ENCODE measurements at places on chromosomes 13 and 19. TPM values are rescaled to one million over a fixed set of nuclear protein-coding genes. Genes with fewer than 3 reads are reported as not detected.

- no peak for DNase-seq
Observed at GRCh38 chr19:12665281-12665573, 1.3 kb downstream of the MAN2B1 start.

DNA sequence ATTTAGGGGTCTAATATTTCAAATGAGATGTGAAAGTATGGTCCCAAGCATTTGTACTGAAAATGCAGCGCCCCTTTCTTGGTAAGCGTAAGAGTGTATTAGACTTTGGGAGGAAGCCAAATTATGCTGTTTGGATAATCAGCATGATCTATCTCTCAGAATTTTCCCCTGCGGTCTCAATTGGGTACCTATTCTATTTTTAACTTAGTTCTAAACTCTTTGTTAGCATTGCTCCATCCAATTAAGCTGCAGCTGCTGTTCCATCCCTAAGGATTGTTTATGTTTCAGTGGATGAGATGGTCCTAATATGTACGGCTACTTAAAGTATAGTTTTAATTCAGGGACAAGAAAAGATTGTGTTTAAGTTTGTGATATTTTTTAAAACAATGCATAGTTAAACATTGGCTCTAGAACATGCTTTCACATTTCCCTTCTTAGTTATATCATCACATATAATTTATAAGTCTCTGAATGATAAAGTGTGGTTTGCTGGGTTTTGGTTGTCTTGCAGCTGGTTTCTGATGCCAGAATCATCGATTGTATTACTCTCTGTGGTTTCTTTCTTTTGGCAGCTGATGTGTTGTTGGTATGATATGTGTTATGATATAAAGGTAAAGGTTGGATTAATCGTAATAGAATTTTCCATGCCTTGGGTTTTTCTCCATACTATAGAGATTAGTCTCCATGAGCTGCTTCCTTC, 15.0 kb downstream of the POLR1D start:
- no peak for DNase-seq

- DNase-seq: peak; percentile 46
Observed at GRCh38 chr13:73171926-73172325, 113.1 kb downstream of the KLF5 start.

DNA sequence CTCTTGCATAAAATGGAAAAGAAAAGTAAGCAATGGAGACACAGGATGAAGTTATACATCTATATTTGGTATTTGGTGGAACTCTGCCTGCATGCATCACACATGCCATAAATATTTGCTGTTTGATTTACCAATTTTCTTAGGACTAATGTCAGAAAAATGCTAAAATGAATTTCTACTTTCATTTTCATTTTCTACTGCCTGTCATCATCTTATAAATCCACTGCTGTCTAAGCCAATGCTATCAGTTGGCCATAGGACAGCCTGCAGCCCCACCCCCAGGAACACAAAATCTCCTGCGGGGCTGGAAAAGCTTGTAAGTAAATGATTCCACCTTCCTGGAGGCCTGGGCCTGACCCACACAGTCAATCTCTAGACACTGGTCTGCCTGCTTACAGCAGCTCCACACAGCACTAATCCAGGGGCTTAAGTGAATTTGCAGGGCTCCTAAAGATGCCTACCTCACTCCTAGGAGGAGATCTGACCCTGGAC, 122.0 kb downstream of the ENOX1 start:
- DNase-seq: peak; percentile 59

- DNase-seq: peak; percentile 24
Observed at GRCh38 chr13:99312493-99312883, 5.3 kb upstream of the GPR183 start.

DNA sequence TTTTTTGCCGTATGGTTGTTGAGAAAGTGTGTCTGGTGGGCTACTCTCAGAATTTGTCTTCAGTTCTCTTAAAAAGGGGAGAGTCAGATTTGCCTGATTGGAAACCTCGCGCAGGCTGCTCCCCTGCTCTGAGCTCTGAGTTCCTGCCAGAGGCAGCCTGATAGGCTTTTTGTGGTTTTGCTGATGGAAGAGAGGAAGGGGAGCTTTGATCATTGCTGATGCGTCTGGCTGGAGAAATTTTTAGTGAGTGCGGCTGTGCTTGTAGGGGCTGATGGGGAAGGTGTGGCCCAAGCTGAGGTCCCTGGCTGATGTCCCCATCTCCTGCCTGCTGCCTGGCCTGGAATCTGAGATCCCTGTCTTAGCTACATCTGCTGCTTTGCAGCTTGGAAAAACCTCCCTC, 2.8 kb downstream of the CHST8 start:
- no peak for DNase-seq

DNA sequence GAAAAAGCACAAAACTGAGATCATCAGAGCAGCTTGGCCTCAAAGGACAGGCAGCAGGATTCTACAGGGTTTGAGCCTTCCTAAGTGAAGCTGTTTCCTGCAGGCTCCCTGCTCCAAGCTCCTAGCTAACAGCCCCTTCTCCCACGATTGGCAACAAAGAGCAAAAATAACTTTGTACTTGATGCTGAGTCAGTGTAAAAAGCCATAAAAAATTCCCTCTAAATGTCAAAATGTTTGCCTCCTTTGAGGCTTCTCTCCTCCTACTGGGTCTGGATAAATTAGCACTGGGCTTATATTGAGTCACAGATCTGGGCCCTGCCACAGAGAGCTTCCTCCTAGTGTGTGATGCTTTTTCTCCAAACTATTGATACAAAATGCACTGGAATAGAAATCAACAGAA, 153.3 kb downstream of the TNFRSF19 start:
- DNase-seq: no peak

GRCh38 chr13:33205804-33206221, 79.7 kb downstream of the STARD13 start:
- no peak for DNase-seq

DNA sequence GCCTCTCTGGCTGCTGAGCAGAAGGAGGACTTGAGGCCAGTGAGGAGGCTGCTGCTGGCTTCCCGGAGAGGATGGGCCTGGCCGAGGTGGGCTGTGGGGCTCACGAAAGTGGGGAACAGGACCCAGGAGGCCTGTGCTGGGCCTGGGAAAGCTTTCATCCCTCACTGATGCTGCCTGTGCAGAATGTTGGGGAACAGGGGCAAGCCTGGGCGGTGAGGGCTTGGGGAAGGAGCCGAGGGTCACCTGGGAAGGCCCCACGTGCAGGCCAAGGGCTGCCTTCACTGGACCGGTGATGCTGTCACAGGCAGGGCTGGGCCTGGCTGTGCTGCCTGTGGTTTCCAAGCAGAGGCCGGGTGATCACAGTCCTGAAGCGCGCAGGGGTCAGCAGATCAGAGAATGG, 9.4 kb downstream of the AP1M1 start:
- no peak for DNase-seq

DNA sequence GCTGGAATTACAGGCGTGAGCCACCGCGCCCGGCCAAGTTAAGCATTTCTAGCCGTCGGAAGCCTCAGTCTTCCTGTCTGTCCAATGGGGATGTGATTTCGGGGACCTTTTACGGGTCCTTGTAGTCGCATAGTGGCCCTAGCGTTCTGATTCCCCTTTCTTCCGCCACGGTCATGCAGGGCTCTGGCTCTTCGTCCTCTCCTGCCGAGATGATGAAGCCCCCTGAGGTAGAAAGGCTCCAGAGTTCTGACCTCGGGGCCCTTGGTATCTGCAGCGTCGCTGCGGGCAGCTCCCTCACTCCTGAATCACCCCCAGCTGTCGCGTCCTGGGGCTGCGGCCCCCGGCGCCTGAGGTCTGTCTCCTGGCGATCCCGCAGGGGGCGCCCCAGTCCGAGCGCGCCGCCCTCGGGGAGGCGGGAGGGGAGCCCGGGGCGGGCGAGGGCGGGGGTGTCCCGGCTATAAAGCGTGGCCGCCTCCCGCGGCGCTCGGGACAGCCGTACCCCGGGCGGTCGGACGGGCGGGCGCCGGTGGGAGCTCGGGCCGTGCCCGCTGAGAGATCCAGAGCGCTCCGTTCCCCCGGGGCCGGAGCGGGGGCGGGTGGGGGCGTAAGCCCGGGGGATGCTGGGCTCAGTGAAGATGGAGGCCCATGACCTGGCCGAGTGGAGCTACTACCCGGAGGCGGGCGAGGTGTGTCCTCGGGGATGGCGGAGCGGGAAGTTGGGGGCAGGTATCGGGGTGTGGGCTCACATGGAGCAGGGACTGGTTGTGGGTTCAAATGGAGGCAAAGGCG, at the start of gene FOXA3:
FOXA3 (plus strand) TSS at position 487 of the 789 bp plus-strand sequence; CDS start at position 618, 131 bp downstream.
- peak; percentile 89 for DNase-seq

- peak; percentile 96 for DNase-seq
Observed at GRCh38 chr19:21835810-21836444, at the start of gene ZNF43. ZNF43 (minus strand) TSS chr19:21836182; CDS start chr19:21836038, 144 bp downstream.

DNA sequence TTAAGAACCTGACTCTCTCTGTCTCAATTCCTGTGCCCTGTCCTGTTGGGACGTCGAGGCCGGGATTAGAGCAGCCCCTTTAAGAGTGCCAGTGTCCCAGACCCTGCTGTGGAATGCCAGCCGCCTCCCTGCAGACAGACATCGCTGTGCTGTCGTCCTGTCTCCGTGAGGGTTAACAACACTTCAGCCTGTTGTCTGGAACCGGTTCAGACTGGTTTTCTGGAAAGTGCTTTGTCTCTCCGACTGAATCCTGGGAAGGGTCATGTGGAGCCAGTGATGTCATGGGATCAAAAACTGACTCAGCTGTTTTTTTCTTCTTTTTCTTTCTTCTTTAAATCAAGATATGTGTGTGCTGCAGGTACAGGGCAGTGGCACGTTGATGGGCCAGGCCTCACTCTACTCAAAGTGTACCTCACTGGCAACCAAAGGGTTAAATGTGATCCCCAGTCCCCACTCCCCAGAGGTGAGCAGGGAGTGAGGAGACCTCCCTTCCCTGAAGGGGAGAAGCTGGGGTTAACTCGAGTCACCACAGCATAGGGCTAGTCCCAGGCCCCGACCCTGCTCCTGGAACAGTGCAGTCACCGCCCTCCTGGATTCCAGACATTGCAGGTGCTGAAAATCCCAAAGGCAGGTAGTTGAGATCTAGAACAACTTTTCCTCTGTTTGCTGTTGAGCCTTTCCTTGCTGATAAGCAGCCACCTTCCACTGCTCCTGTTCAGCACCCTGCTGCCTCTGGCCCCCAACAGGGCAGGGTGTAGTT, 50.8 kb downstream of the TSSK6 start:
- peak; percentile 90 for DNase-seq

Gene HMG20B
- 82.3 TPM for polyA plus RNA-seq

DNA sequence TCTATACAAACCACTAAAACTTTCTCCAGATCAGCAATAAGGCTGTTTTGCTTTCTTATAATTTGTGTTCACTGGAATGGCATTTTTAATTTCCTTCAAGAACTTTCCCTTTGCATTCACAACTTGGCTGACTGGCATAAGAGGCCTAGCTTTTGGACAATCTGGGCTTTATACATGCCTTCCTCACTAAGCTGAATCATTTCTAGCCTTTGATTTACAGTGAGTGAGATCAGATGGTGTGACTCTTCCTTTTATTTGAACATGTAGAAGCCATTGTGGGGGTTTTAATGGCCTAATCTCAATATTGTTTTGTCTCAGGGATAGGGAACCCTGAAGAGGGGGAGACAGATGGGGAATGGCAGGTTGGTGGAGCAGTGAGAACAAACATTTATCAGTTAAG, 82.7 kb downstream of the FOXO1 start:
- DNase-seq: no peak

Gene FLT1
- 30.2 TPM for polyA plus RNA-seq

- DNase-seq: no peak
Observed at GRCh38 chr13:91346062-91346461, 1.4 kb upstream of the MIR17HG start.

DNA sequence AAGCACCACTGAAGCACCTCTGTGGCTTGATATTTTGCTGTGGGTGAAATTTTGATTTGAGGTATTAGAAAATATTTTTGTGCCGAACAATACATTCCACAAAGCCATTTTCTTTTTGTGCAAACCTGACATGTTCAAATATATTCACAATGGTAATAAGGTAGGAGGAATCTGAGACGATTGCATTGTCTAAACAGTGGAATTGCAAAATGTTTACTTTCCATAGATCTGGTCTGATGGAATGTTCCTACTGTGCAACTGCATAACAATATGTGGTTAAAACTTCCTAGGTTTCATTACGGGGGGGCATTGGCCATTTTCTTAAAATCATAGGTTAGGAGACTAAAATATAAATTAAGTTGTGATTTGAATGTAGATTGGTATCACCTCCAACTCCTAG, 42.7 kb upstream of the AKAP11 start:
- DNase-seq: no peak

Gene TGFBR3L
- polyA plus RNA-seq: 8.5 TPM

GRCh38 chr19:38308006-38308766, 4.1 kb downstream of the C19orf33 start:
- DNase-seq: no peak

Gene OR4F17
- not detected for polyA plus RNA-seq

- peak; percentile 32 for DNase-seq
Observed at GRCh38 chr13:69565334-69565733, 542.3 kb upstream of the ATXN8OS start.

DNA sequence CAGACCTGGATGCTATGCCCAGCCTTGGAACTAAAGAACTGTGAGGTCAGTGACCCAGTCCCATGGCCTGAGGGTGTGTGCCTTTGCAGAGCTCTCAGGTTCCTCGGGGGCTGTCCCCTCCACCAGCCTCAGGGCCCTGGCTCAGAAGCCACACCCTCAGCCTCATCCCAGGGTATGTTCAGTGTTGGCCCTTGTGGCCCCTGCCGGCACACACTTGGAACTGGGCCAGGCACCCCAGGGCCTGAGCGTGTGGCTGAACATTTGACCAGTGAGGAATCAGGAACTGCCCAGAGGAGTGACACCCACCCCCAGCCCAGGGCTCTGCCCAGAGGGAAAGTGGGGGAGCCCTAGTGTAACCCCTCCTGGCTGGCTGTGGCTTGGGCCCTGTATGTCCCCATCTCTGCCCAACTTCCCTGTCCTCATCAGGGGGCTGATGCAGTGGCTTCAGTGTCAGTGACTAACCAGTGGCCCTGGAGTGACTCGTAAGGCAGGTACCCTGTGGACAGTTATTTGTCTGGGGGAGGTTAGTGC, 10.0 kb downstream of the NKPD1 start:
- no peak for DNase-seq

Gene PSG1
- not detected for polyA plus RNA-seq

Gene ACER1
- not detected for polyA plus RNA-seq

DNA sequence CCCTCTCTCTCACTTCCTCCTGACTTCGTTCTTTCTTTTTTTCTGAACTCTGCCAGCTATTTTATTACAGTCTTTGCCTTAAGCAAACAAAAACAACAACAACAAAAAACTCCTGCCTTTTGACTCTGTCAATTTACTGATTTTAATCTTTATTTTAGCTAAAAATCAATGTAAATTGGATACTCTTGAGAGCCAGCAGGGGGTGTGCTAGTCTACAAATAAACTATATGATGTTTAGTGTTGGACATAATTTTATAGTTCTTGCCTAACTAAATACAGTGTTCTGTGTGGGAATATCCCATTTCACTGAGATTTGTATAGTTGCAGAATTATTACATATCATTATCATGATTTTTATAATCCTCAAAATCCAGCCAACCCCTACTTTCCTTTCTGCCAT, 1199.9 kb upstream of the SPRY2 start:
- peak; percentile 45 for DNase-seq

GRCh38 chr13:99269627-99270241, 11.6 kb upstream of the GPR18 start:
- DNase-seq: peak; percentile 59

DNA sequence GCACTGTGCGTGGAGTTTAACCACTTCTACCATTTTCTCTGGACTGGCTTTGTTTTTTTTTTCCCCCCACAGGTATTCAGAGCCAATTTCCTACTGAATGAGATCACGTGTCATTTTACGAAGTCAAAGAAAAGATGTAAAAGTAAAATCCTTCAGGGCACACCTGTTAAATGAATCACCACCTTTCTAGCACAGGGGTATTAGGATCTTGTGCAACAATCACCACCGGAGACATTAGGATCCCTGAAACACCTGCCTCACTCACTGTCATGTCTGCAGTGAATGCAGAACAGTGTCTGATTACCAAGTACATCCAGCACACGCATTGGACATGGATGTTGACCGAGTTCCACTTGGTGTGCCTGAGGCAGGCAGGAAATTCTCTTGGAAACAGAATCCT, 17.2 kb downstream of the BRD4 start:
- DNase-seq: no peak

Gene DLL3
- polyA plus RNA-seq: 1.1 TPM
